ENCODE measurements at places on chromosomes 3 and 15.

- DNase-seq: no peak
Measured at GRCh38 chr3:541062-541801, 344.7 kb downstream of the CHL1 start.

DNA sequence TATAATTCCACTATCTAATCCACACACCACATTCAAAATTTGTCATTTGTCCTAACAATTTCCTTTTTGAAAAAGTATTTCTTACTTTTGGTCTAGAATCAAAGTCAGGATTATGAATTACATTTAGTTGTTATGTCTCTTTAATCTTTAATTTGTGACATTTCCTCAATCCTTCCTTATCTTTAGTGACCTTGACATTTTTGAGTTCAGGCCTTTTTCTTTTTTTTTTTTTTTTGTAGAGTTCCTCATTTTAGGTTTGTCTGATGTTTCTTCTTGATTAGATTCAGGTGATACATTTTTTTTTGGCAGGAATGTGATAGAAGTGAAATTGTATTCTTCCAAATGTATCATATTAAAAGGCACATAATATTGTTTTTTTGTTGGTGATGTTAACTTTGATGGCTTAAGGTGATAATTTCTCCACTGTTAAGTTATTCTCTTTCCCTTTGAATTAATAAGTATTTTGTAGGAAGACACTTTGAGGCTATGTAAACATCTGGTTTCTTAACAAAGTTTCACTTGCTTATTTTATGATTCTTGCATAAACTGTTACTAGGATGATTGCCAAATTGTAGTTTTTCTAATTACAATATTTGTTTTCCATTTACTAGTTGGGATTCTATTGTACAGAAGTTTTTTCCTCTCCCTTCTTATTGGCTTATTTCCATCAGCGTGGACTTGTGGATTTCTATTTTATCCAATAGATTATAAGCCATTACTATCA is 16.3 kb downstream of the SLC35G2 start:
- no peak for DNase-seq

DNA sequence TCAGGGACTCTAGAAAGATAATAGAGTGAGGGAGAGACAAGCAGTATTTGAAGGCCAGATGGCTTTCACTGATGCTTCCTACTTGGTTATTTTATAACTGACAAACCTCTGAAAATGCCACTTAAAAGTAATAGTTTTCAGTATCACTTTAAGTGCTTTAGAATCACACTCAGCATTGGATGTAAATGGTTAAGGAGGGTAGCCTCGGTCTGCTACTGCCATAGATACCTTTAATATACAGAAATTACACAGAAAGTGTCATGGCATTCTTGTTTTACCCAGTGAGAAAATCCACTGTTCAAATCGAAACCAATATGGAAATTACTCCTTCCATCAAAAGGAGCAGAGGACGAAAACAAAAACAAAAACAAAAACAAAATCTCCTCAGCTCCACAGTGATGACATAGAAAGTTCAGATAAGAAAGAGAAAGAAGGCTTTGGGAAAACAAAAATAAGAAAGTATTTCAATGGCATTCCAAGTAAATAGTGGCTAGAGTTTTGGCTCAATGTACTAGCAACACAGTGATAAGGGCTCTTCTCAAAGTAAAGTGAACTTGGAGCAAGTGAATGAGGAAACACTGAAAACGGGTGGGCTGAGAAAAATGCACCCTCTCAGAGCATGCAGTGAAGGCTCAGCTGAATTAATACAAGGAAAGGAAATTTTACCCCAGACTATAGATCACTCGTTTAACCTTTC is 43.2 kb upstream of the CD47 start:
- no peak for DNase-seq

DNA sequence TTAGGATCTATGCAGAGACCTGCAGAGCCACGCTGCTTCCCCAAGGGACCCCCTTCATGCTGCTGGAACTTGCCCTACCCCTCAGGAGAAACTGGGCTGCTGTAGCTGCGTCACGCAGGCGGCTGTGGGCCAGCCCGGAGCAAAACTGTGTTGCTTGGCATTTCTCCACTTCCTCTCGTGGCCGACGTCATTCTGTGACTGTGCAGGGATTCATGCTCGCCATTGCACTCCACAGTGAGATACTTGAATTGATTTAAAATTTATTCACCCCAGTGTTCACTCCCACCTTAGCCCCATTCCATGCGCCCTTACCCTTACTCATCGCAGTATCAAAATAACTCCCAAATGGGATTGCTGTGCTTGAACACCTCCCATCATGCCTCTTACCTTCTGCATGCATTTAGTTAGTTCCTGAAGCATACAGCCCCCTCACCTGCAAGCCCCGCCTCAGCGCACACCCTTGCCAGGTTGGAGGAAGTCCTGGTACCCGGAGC is 45.7 kb downstream of the TMEM44 start:
- DNase-seq: no peak

DNA sequence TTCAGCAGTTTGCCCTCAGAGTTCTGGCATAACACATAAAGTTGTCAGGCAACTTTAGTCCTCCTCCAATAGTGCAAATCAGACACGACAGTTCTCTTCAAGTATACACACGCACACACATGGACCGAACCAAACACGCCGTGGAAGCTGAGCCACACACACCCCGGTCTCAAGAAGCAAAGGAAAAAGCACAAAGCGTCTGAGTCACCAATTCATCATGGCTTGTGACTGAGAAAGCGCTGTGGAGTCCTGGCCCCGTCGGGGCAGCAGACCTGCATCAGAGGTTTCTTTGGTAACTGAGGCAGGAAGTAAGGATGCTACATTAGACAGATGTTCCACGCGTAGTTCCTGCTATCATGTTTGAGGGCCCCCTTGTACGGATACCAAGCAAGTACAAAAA is 85.7 kb downstream of the VGLL4 start:
- DNase-seq: peak; percentile 42

GRCh38 chr3:72897758-72898007 is 9.8 kb downstream of the GXYLT2 start:
- no peak for DNase-seq

- no peak for DNase-seq
Measured at GRCh38 chr3:71565976-71566375, 17.6 kb downstream of the FOXP1 start.

DNA sequence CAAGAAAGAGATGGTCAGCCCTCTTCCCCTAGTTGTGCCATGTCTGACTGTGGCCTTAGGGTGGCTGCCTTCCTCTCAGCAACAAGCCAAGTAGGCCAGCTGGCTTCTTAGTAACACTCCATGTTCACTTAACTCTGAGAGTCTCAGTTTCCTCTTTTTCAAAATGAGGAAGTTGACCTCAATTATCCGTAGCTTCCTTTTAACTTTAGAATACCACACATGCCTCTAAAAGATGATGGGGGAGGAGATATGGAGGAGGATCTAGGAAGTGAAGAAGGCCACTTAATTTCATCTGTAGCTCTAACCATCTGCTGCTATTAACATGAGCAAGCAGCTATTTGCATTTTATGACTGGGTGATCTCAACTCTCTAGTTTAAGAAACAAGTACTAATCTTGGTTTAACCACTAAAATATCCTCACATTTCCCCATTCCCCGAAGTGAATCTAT is 32.9 kb downstream of the CD200R1L start:
- DNase-seq: no peak

- DNase-seq: no peak
Measured at GRCh38 chr3:127368186-127369032, 80.6 kb upstream of the PRR20G start.

DNA sequence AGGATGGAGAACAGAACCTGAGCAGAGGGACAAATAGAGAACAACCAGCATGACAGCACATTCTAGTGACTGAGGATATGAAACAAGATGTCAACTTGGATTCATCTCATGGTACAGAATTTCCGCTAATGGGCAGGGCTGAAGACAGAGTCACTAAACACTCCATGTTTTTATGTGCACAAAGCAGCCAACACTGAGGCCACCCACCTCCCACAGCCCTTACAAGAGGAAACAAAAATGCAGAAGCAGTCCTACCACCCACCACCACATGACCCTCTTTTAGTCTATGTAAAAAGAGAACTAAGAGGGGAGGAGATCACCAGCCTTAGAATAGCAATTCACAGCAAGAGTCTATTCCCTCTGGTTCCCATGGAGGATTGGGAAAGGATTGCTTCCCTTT is 131.4 kb upstream of the UBE2E2 start:
- no peak for DNase-seq

DNA sequence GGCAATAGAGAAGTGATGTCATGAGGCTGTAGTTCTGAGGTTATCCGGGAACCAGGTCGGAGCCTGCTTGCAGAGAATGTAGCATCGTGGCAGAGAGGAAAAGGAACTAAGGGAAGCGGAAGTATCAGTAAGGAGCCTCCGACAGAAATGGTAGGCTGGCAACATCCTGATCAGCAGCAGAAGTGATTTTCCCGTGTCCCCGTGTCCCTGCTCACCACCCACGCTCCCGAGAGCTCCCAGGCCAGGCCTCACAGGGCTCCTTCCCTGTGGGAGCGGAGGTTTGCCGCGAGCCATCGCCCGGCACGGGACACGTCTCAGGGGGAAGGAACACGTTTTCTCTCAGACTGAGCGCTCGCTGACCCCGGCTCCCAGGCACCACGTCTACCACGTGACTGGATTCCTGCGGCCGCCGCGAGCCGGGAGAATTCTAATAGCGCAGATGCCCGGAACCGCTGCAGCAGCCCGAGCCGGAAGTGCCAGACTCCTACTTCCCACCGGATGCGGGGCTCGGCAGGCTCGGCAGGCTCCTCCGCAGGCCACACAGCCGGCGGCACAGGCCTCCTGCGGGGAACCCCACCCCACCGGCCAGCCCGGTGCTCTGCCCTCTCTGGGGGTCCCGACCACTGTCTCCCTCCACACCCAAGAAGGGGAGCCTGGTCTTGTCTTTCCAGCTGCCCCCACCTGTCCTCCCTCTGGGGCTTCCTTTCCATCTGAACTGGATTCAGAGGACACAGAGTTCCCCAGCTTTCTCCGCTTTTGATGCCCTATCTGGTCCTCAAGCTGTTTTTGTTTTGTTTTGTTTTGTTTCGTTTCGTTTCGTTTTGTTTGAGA is 99.3 kb downstream of the BDH1 start:
- peak; percentile 58 for DNase-seq

DNA sequence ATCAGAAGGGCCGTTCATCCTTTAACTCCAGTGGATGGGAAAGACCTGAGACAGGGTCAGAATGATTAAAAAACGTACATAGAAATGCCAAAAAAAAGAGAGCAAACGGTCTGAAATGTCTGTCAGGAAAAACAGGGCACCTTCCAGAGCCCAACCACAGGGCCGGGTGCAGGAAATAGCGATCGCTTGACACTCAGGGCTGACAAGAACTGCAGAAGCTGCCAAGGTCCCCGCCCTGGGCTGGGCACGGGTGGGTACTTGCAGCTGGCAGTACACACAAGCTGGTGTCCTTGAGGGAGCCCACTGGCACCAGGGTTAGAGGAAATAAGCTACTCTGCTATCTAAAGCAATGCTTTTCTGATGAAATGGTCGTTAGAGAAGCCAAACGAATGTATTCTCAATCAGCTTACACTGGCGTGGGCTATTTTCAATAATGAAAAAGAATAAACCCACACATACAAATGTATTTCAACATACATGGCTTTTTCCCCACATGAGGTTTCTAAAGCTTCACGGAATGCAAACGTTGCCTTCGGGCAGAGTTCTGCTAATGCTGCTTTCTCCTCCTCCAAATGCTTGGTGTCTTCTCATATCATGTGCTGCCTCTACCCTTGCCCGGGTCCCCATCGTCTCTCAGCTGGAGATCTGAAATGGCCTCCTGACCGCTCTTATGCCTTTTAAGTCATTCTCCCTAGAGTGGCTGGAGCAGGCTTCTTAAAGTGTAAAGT is 15.6 kb downstream of the FRMD4B start:
- DNase-seq: no peak

DNA sequence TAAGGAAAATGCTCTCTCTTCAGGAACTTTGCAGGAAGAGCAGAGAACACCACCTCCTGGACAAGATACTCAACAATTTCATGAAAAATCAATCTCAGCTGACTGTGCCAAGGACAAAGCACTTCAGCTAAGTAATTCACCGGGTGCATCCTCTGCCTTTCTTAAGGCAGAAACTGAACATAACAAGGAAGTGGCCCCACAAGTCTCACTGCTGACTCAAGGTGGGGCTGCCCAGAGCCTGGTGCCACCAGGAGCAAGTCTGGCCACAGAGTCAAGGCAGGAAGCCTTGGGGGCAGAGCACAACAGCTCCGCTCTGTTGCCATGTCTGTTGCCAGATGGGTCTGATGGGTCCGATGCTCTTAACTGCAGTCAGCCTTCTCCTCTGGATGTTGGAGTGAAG is 200.5 kb downstream of the AKAP13 start:
- peak; percentile 61 for DNase-seq

DNA sequence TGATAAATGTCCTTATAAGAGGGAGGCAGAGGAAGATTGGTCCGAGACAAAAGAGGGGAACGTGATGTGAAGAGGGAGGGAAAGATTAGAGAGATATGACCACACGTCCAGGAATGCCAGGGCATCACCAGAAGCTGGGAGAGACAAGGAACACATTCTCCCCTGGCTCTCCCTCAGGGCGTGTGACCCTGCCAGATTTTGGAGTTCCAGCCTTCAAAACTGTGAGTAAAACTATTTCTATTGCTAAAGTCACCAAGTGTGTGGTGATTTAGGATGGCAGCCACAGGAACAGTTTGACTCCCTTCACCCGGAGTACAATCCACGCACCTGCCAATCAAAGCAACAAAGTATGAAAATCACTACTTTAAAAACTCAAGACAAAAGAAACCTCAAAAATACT is 32.1 kb upstream of the TJP1 start:
- DNase-seq: no peak

GRCh38 chr3:112333002-112333380 is at the start of gene CD200:
CD200 (plus strand) TSS chr3:112333156; CDS start chr3:112333213, 57 bp downstream.
- DNase-seq: peak; percentile 64

DNA sequence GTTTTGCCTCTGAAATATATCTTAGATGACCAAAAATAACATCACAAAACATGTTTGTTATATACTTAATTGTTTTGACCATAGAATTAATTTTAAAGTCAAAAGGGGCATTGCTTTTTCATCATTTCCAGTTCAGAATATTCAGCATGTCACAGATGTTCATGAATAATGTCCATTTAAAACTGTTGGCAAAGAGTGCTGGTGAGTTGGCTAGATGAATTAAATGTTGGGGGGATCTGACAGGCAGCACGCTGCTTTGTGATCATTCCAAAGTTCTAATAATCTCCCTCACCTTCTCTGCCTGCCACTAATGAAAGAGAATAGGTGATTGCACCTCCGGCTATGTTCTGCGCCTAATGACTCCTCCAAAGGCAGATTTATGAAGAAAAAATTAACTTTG is 139.2 kb upstream of the MLF1 start:
- DNase-seq: no peak

- DNase-seq: no peak
Measured at GRCh38 chr15:51366920-51367319, 25.5 kb downstream of the GLDN start.

DNA sequence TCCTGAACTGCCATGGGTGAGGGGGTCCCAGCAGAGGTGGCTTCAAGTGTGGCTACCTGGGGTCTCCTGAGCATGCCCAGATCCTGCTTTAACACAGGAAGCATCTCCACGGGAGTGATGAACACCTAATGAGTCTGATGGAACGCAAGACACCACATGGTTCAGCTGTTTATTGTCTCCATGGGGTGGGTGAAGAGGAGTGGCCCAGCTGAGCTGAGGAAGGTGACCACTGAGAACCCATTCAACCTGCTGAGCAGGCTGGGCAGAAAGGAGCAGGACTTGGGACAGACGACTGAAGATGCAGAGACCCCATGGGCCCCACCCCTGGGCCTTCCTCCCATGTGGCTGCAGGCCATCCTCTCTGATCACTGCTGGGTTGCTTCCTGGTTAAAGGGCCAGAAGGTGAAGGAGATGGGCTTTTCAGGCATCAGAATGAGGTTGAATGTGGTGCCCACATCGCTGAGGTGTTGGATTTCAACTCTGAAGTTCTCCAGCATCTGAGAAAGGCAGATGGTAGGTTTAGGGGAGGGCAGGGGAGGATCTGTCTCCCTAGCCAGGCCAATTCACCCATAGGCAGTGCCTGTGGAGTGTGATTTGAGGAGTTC is 29.7 kb downstream of the CYP11A1 start:
- DNase-seq: no peak

All from stimulated activated CD4-positive, alpha-beta T cell treated with anti-CD3 and anti-CD28 coated beads, Interleukin-1b, Interleukin-23, amount 100 ng/mL, for 48 hours (primary cell).